ENCODE measurements at places on chromosomes 12 and 14. TPM values are rescaled to one million over a fixed set of nuclear protein-coding genes. Genes with fewer than 3 reads are reported as not detected.

Gene CCDC196
- not detected for total RNA-seq

DNA sequence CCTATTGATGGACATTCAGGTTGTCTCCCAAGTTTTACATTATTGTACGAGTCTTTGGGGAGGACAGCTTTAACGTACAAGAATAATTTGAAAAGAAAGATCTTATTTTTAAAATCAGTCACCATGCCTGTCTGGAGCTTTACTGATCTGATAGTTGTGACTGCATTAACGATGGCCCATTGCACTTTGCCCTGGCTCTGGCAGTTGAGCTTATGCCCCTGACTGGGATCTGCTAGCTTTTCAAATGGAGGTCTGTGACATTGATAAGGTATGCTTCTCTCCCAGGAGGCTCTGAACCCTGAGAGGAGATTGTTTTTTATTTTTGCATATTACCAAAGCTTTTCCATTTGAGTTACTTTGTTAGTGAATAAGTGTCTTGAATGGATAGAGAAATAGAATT lies 17.9 kb upstream of the RAB3IP start:
- no peak for DNase-seq
- no peak overlapping the region for H3K27ac ChIP-seq
- no peaks in the 10 kb centered on the region for H3K27me3 ChIP-seq
- no peak overlapping the region for H3K4me3 ChIP-seq

GRCh38 chr14:64279704-64280668 lies 14.2 kb downstream of the ESR2 start:
- no peak overlapping the region for H3K27ac ChIP-seq
- H3K36me3 ChIP-seq, result no peaks in the 10 kb centered on the region
- no peaks in the 10 kb centered on the region for H3K4me1 ChIP-seq
- DNase-seq, result peak; percentile 33
- H3K4me3 ChIP-seq, result no peak overlapping the region

DNA sequence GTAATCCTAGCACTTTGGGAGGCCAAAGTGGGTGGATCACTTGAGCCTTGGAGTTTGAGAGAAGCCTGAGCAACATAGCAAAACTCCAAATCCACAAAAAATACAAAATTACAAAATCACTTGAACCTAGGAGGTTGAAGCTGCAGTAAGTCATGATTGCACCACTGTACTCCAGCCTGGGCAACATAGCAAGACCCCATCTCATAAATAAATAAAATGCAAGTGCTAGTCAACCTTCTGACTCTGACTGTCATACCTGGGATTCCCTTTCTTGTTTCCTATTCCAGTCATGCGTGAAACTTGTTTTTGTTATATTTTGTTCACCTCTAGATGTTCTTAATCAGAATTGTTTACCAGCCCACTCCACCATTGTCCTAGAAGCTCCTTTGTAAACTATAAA lies 31.4 kb downstream of the ABCD4 start:
- no peak for DNase-seq
- no peak overlapping the region for H3K27ac ChIP-seq
- H3K4me3 ChIP-seq, result no peak overlapping the region
- peaks cover 4% of the 10 kb centered on the region for H3K4me1 ChIP-seq
- H3K27me3 ChIP-seq, result no peaks in the 10 kb centered on the region

DNA sequence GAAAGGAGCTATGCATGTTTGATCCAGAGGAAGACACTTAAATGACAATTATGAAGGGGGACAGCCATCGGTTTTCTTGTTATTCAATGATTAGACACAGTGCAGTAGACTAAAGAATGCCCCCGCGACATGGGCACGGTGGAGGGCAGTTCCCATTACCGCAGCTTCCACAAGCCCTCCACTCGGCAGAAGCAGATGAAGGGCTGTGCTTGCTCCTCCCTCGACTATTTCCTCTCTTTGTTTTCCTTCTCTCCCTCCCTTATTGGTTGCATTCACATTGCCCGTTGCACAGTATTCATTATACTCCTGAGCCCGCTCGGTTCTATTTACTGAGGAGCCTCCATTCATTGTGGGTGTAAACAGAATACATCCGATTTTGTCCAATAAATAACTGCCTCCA lies 138.8 kb upstream of the RASSF8 start:
- H3K36me3 ChIP-seq, result no peaks in the 10 kb centered on the region
- no peak overlapping the region for H3K27ac ChIP-seq
- no peak overlapping the region for H3K4me3 ChIP-seq
- no peaks in the 10 kb centered on the region for H3K27me3 ChIP-seq

- no peak overlapping the region for H3K4me3 ChIP-seq
- no peaks in the 10 kb centered on the region for H3K27me3 ChIP-seq
- H3K4me1 ChIP-seq, result peaks cover 17% of the 10 kb centered on the region
- DNase-seq, result no peak
Measured at GRCh38 chr12:104493496-104493895, 36.7 kb downstream of the CHST11 start.

DNA sequence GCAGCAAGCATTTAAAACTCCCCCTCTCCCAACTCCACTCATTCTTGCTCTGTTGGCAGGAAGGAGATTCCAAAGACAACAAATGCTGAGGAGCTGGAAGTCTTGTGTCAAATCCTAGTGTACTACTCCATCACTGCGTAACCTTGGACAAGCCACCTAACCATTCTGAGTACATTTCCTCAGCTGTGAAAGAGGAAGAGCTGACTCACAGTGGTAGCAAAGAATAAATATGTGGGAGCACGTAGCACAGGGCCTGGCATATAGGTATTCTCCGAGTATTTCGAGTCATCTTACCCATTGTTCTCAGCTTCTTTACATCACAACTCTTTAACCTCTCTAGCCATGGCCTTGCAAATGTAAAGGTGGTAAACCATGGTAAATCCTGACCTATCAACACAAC lies 28.7 kb downstream of the EGLN3 start:
- H3K27me3 ChIP-seq, result peaks cover 6% of the 10 kb centered on the region
- H3K36me3 ChIP-seq, result no peaks in the 10 kb centered on the region
- no peak overlapping the region for H3K4me3 ChIP-seq

- H3K27ac ChIP-seq, result no peak overlapping the region
- no peaks in the 10 kb centered on the region for H3K4me1 ChIP-seq
- no peaks in the 10 kb centered on the region for H3K36me3 ChIP-seq
- no peak overlapping the region for H3K4me3 ChIP-seq
Measured at GRCh38 chr12:61758661-61759060, 501.5 kb upstream of the USP15 start.

GRCh38 chr12:31585271-31585670 lies 5.7 kb downstream of the DENND5B start:
- peak; percentile 82 for DNase-seq
- H3K27ac ChIP-seq, result peak overlapping the region; percentile 69
- H3K27me3 ChIP-seq, result no peaks in the 10 kb centered on the region

DNA sequence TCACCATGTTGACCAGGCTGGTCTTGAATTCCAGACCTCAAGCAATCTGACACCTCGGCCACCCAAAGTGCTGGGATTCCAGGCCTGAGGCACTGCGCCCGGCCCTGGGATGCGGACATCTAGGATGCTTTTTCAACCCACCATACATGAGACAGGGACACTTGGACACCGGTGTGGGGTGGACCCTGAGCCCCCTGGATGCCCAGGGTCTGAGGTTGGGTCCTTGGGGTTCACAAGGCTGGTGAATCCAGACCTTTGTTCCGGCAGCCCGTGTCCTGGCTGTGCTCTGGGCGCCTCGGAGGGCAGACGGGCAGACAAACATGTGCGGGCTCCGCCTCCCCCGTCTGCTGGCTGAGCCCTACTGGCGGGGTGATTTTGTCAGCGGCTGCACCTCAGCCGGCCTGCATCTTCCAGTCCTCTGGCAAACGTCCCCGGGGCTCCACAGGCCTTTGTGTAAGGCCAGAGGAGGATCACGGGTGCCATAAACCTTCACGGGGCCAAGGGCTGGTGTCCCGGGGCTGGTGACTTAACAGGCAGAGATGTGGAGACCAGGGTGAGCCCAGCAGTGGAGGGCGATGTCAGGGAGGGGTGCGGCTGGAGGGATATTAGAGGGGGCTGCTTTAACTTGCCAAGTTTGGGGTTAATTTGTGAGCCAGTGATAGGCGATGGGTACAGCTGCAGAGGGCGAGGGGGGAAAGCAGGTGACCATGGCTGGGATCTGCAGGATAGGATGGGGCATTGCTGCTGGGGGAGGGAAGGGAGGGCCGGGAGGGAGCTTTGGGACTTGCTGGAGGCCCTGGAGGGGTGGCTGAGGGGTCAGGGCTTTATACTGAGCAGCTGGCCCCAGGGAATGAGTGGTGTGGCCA lies 5.8 kb downstream of the ASPG start:
- no peak overlapping the region for H3K27ac ChIP-seq
- no peak for DNase-seq
- no peaks in the 10 kb centered on the region for H3K4me1 ChIP-seq
- no peak overlapping the region for H3K4me3 ChIP-seq
- H3K27me3 ChIP-seq, result peaks cover 2% of the 10 kb centered on the region
- no peaks in the 10 kb centered on the region for H3K36me3 ChIP-seq

DNA sequence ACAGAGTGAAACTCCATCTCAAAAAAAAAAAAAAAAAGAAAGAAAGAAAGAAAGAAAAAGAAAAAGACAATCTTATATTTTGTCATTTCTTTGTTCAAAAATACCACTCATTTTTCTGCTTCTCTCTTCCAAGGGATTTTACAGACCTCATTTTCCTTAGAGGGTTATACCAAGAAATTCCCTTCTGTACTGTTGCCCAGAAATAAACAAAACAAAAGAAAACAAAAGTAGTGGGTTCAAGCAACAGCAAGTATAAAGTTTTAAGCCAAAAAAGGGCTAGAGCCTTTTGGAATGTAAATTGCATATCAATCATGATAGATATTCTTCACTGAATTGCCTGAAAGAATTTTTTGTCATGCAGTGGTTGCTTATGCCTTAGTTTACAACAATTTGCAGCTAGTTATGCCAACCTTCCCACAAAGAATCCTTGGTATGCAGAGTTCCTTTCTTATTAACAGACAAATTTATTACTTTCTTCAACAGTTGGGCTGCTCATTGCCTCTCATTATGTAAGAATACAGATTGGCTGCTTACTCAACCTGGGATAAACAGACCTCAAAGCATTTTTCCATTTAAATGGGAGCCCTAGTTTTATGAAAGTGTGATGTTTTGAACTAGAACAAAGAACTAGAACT lies 129.1 kb upstream of the PPFIA2 start:
- H3K4me1 ChIP-seq, result no peaks in the 10 kb centered on the region
- H3K27me3 ChIP-seq, result no peaks in the 10 kb centered on the region
- no peak overlapping the region for H3K4me3 ChIP-seq
- peak; percentile 88 for DNase-seq
- H3K36me3 ChIP-seq, result no peaks in the 10 kb centered on the region
- H3K27ac ChIP-seq, result no peak overlapping the region

- H3K4me1 ChIP-seq, result no peaks in the 10 kb centered on the region
- no peak overlapping the region for H3K4me3 ChIP-seq
- peaks cover 20% of the 10 kb centered on the region for H3K27me3 ChIP-seq
- H3K36me3 ChIP-seq, result no peaks in the 10 kb centered on the region
- DNase-seq, result no peak
Measured at GRCh38 chr12:95545731-95546490, 5.4 kb downstream of the USP44 start.

DNA sequence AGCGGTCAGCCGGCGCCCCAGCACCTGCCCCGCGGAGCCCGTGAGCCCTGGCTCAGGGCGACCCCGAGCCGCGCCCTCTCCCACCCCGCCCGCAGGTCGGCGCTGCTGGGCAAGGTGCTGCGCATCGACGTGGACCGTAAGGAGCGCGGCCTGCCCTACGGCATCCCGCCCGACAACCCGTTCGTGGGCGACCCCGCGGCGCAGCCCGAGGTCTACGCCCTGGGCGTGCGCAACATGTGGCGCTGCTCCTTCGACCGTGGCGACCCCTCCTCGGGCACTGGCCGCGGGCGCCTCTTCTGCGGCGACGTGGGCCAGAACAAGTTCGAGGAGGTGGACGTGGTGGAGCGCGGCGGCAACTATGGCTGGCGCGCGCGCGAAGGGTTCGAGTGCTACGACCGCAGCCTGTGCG lies 14.4 kb downstream of the HHIPL1 start:
- H3K36me3 ChIP-seq, result no peaks in the 10 kb centered on the region
- H3K27me3 ChIP-seq, result peaks cover 3% of the 10 kb centered on the region
- no peak overlapping the region for H3K4me3 ChIP-seq
- peaks cover 10% of the 10 kb centered on the region for H3K4me1 ChIP-seq

DNA sequence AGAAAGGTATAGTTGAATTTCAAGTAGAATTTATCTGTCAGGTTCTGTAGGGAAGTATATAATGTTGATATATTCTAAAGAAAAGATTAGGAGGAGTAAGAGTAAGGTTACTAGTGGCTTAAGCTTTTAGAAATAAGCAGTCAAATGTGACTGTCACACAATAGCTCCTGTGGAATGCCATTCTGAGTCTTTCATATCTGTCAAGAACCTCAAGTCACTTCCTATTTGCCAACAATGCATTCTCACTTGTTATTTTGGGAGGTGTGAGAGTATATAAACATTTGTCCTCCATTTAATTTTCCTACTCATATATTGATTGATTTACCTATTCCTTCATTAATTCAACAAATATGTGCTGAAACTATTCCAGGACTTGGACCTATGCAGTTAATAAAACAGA lies 11.7 kb downstream of the CLEC9A start:
- no peaks in the 10 kb centered on the region for H3K4me1 ChIP-seq
- H3K27me3 ChIP-seq, result peaks cover 2% of the 10 kb centered on the region
- DNase-seq, result no peak
- H3K4me3 ChIP-seq, result no peak overlapping the region
- no peak overlapping the region for H3K27ac ChIP-seq

Measured in astrocyte (in vitro differentiated cells and primary cell).